ENCODE measurements at places on chromosomes 4 and X.

- no peak for DNase-seq
Observed at GRCh38 chr4:186169945-186170802, 21.2 kb upstream of the CYP4V2 start.

DNA sequence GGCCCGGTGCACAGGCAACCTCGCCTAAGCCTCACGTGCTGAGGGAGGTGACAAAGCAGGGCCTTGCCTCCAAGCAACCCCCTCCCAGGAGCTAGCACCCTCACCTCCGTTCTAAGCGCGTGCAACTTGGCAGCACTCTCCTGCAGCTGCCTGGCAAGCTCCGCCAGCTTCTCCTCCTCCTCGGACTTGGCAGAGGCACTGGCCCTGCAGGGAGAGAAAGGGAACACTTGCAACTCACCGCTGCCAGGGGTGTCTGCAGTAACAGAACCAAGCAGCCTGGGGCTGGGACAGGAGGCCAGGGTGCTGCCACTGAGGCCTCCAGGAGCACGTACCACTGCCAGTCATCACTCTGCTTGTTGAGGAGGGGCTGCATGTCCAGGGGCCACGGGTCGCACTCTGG is 10.3 kb upstream of the TREX2 start:
- DNase-seq: no peak

- DNase-seq: no peak
Observed at GRCh38 chrX:24426340-24426913, 38.7 kb upstream of the PDK3 start.

- DNase-seq: no peak
Observed at GRCh38 chrX:72216973-72217372, 21.9 kb downstream of the ERCC6L start.

- DNase-seq: no peak
Observed at GRCh38 chr4:184983672-184984356, 34.5 kb upstream of the HELT start.

GRCh38 chrX:40933706-40934425 is 151.4 kb upstream of the USP9X start:
- no peak for DNase-seq

DNA sequence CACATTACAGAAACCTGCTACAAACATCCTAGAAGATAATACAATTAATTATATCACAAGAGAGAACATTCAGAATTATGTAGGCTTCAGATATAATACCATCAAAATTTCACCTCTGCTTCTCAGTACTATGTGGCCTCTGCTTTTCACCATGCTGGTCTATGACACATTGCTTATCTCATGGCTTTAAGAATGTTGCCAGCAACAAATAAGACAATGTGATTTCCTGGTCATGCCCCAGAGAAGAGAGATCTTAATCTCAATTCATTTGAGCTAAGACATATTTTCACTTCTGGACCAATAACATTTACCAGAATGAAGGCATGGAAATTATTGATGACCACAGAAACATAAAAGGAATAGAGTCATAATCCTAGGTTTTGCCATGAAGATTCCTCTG is 1233.4 kb upstream of the ADGRL3 start:
- no peak for DNase-seq

DNA sequence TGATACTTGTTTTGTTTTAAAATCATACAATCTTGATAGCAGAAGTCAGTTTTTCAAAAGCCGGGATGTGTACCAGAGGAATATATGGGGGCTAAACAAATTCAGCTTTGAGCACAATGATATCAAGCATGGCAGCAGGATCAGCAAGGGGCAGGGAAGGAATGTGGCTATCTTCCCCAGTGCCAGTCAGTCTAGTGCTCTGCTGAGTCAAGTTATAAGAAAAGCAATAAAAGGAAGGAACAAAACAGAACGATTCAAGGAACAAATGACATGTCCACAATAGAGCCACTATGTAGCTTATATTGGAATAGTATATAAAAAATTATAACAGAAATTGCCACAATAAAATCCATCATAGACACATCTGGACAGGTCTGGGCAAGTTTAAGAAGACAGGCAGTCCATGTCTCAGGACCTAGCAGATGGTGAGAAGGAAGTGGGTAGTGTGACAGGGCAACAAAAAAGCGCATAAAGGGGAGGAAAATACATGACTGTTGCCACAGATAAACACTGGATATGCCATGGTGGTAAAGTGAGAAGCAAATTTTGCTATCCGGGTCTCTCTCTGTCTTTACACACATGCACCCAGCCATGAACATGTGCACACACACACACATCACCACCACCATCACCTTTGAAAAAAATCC is 518.2 kb upstream of the HTR2C start:
- no peak for DNase-seq

GRCh38 chr4:40897557-40898203 is 147.9 kb downstream of the NSUN7 start:
- DNase-seq: peak; percentile 39

DNA sequence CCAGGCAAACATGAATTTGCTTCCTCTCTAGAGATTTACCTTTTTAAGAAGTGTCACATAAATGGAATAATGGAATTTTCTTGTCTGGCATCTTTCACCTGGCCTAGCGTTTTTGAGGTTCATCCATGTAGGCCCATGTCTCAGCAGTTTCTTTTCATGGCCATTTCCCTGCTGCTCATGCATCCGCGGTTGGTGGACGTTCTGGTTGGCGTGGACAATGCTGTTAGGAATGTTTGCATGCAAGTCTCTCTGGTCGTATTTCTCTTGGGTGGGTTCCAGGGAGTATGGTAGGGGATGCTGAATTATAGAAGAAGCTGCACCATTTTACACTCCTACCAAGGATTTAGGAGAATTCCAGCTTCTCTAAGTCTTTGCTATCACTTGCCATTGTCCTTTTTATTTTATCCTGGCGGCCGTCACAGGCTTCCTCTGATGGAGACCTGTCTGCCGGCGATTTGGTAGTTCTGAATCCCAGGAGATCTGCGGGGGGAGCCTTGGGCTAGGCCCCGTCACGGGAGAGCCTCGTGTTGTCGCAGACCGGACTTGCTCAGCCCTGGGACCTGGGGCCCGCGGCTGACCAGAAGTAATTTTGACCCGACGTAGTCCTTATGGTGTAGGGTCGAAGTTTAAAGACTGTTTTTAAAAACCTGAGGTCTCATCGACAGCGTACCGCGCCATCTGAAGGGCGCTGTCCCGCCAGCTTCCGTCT is 56.9 kb upstream of the TADA2B start:
- no peak for DNase-seq

GRCh38 chr4:141548791-141549190 is 87.6 kb upstream of the IL15 start:
- no peak for DNase-seq

GRCh38 chrX:153952373-153953026 is 8.1 kb upstream of the RENBP start:
- DNase-seq: no peak

GRCh38 chr4:29423836-29424721 is 1296.1 kb upstream of the PCDH7 start:
- no peak for DNase-seq

DNA sequence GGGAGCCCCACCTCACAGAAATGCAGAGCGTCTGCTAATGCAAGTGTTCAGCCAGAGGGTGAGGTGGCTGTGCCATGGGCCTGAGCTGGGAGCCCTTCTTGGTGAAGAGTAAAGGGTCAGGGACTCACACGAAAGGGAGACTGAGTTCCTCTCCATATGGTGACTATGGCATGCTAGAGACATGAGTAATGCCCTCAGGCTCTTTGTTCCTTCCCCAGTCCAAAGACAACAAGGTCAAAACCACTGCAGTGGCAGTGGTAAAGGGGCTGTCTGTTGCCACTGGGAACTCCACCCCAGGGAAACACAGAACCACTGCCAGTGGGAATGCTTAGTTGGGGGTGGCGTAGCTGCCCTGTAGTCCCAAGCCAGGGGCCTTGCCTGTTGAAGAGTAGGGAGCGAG is 22.4 kb downstream of the RAB40AL start:
- DNase-seq: no peak

DNA sequence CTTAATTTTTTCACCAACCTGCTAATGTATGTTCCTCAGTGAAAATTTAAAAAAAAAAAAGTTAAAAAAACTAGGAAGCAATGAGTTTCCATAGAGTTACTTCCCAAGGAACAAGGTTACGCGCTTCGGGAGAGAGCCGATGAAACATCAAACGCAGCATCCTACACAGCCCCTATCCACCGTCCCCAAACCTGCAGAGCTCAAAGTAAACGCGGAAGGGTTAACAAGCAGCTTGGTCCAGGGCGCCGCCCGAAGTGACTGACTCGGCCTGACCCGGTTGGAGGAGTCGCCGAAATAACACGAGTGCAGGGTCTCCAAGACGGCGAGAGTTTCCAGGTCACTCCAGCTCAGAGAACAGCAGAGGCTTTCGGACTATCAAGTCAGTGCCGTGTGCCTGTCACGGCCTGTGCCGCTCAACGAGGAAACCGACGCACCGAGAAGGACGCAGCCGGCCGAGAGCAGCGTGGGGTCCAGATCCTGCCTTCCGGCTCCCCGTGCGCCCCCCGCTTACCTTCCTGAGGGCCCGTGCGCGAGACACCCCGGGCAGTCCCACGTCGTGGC is 512 bp downstream of the NOP14 start:
- no peak for DNase-seq

GRCh38 chrX:107731831-107732502 is 43.6 kb downstream of the TSC22D3 start:
- DNase-seq: no peak

GRCh38 chrX:153706799-153707198 is 17.4 kb downstream of the BCAP31 start:
- DNase-seq: no peak

GRCh38 chr4:103634236-103634635 is 85.5 kb downstream of the TACR3 start:
- DNase-seq: no peak

DNA sequence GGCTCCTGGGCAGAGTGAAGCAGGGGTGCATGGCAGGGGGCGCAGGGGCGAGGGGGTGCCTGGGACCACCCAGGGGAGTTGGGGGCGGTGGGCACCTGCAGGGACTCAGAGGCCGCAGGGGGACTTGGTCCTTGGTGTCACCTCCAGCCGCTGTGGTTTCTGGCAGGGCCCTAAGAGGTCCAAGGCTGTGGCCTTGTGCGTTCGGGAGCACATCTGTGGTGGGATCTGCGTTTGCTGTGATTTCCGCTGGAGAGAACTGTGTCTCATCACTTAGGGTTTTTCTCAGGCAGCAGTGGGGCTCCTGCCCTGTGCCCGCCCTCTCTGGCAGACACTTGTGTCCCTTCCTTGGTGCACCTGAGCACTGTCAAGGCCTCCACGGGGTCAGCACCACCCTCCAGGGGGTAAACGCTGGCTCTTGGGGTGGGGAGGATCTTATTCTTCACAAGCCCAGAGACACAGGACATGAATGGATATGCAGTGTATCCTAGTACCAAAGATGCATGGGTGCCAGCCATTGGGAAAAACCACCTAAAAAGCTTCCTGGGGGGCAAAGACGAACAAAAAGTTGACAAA is 66.5 kb downstream of the ACOX3 start:
- no peak for DNase-seq

GRCh38 chrX:133516686-133517085 is 101.4 kb upstream of the GPC4 start:
- DNase-seq: no peak

GRCh38 chrX:48703642-48704481 is 7.3 kb downstream of the SUV39H1 start:
- no peak for DNase-seq

- DNase-seq: no peak
Observed at GRCh38 chrX:16023790-16024734, 99.3 kb upstream of the GRPR start.

DNA sequence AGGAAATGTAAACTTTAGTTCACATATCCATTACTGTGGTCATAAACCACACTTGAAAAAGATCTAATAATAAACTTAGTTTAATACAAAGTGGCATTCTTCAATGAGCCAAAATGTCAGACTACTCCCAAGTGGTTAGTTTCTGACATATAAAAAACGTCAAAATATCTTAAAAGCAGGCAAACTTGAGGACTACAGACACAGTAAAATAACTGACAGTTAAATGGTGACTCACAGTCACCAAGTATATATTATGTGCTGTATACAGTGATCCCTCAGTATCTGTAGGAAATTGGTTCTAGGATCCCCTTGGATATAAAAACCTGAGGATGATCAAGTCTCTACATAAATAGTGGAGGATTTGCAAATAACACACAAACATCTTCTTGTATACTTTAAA is 11.6 kb upstream of the CORIN start:
- DNase-seq: no peak

GRCh38 chrX:129654652-129655546 is at the start of gene APLN:
TSS of gene APLN (minus strand) at chrX:129654956. CDS start at chrX:129654630, 326 bp downstream.
- DNase-seq: no peak

- no peak for DNase-seq
Observed at GRCh38 chr4:26264109-26264508, 56.7 kb upstream of the RBPJ start.

Measured in activated CD8-positive, alpha-beta memory T cell treated with anti-CD3 and anti-CD28 coated beads for 1 hour (primary cell).